ENCODE measurements at places on chromosomes 4 and X. TPM values are rescaled to one million over a fixed set of nuclear protein-coding genes. Genes with fewer than 3 reads are reported as not detected.

COL4A6 gene
- total RNA-seq = 13.3 TPM

DNA sequence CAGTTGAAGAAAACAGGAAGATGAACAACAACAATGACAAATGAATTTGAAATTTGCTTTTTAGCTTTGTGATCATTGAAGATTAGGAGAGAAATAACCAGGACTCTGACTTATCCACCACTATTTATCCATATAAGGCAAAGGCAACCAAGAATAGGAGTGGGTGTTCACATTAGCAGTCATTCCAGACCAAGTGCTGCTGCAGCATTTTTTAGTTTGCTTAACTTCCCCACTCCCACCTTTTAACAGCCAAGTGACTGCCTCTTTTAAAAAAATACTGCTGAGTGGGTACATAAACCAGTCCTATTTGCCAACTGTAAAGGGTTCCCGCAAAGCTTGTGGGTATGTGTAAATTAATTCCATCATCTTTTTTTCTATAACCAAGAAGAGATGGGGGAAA lies 230.9 kb downstream of the IQCM start:
- no peak for DNase-seq

GRCh38 chrX:134806707-134807038 lies 148.4 kb upstream of the PLAC1 start:
- no peak for DNase-seq

DNA sequence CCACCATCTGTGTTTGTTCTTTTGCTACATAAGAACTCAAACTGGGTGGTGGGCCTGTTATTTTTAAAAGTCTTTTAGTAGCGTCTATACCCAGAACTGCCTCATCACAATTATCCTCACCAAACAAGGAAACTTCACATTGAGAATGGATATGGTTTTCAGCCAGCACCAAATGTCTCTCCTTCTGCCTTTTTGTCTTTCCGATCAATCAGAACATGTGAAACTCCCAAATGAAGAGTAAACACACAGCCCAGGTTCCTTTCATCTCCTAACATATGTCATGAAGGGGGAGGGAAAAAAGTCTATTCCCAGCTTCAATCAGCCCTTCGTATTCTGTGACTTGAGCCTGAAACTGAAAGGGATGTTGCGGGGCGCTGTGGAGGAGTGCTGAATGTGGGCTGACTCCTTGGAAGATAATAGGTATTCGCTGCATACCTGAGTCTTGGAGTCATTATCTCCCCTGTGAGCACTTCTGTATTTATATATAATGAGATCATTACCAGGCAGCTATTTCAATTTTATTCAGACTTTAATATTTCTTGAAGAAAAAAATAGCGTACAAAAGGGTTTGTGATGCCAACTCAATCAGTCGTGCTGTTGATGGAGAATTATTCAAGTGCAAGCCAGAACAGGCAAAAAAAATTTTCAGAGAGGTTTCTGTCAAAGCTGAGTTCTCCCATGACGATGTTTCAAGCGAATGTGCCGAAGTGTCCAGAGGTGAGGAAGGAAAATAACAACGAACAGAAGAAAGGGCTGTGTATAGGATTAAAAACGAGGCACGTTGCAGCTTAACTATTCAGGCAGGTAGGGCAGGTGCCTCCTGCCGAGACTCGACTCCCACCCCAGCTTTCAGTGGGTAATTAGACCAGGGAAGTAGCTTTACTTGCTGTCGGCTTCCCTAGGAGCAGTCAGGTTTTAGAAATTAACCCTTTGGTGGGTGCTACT lies 163.9 kb upstream of the NOCT start:
- DNase-seq = no peak

- no peak for DNase-seq
Observed at GRCh38 chr4:16125571-16126445, 42.0 kb upstream of the PROM1 start.

DNA sequence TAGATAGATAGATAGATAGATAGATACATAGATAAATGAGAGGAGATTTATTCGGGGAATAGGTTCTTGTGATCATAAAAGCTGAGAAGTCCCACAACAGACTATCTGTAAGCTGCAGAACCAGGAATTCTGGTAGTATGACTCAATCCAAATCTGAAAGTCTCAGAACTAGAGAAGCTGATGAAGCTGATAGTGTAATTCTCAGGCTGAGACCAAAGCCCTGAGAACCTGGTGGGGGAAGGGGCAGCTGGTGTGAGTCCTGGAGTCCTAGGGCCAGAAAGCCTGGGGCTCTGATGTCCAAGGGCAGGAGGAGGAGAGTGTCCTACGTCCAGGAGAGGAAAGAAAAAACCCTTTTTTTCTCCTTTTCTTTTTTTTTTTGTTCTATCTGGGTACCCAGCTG lies 8.0 kb upstream of the BANK1 start:
- DNase-seq = no peak

- no peak for DNase-seq
Observed at GRCh38 chrX:97692575-97692974, 808.9 kb downstream of the RPA4 start.

DNA sequence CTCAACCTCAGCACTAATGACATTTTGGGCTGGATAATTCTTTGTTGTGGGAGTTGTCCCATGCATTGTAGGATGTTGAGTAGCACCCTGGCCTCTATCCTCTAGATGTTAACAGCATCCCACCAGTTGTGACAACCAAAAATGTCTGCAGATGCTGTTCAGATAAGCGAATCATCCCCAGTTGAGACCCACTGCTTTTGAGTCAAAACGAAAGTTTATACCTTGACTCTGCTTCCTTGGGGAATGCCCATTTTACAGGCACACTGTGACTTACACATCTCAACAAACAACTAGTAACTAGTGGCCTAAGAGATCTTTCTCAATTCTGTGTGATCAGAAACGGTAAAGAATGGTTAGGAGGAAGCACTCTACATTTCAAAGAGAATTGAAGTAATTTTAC lies 37.0 kb downstream of the SEPSECS start:
- no peak for DNase-seq

DNA sequence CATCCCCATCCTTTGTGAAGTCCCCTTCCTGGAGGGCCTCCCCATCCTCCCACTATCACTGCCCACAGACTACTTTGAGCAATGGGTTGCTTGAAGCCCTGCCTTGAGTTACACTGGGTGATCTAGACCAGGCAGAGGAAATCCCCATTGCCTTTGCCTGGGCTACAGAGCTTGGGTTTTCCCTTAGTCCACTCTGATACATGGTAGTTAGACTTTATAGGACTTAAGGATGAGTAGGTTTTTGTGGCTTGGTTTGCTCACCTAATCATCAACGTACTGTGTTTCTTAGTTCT lies 56.6 kb downstream of the TMEM131L start:
- DNase-seq = no peak

DNA sequence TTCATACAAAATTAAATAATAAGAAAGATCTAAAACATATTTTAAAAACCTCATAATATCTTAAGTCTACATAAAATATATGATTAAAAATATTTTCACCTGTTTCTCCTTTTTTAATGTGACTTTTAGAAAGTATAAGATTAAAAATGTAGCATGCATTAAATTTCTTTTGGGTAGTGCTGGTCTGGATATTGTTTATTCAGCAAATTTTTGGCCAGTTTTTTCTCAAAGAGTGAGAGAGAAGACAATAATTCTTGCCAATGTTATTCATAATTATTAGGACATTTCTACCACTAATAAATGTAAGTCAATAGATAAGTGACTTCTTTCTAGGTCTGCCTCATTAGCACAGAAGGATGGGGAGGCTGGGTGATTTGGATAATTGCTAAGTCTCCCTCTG lies 14.1 kb downstream of the MAGEB1 start:
- DNase-seq = no peak

GRCh38 chr4:168945291-168945690 lies 64.8 kb downstream of the CBR4 start:
- no peak for DNase-seq

DNA sequence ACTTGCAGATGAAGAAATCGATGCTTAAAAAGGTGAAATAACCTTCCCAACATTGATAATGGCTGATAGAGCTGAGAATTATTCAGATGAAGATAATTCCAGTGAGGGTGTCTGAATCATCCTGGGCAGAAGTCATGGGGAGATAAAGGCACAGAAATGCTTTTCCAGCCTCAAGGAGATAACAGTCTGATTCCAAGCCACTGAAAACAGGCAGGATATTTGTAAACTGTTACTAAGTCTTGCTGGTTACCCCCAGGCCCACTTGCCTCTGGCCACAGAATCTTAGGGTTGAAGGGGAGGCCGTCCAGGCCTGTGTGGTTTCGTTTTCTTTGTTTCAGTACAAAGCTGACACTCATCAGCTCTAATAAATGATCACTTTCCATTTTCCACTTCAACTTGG lies 158.5 kb downstream of the SH3KBP1 start:
- no peak for DNase-seq

All from lower leg skin (tissue), 4 donors.